GM13976 (cell line): ENCODE measurements at places on chromosomes 3 and 15.
A peak's percentile ranks its signal among the peaks of the same experiment; 100 is the strongest.

DNA sequence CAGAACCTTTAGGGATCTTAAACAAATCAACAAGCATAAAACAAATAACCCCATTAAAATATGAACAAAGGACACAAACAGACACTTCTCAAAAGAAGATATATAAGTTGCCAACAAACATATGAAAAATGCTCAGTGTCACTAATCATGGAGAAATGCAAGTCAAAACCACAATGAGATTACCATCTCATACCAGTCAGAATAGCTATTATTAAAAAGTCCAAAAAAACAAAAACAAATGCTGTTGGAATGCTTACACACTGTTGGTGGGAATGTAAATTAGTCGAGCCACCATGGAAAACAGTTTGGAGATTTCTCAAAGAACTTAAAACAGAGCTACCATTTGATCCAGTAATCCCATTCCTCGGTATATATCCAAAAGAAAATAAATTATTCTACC is 423.6 kb downstream of the OTOL1 start:
- no peak for DNase-seq

GRCh38 chr3:134901461-134901860 is 106.4 kb downstream of the EPHB1 start:
- DNase-seq, result no peak

GRCh38 chr15:77499087-77499760 is 78.5 kb downstream of the HMG20A start:
- no peak for DNase-seq

- no peak for DNase-seq
These were observed 369.1 kb upstream of the GRM7 start for GRCh38 chr3:6491768-6492167.

- no peak for DNase-seq
These were observed 13.2 kb upstream of the SLC7A14 start for GRCh38 chr3:170599091-170599490.

- no peak for DNase-seq
These were observed 20.5 kb downstream of the ATP8B4 start for GRCh38 chr15:50098545-50098944.

GRCh38 chr15:85034276-85034675 is 52.6 kb downstream of the PDE8A start:
- DNase-seq, result no peak

DNA sequence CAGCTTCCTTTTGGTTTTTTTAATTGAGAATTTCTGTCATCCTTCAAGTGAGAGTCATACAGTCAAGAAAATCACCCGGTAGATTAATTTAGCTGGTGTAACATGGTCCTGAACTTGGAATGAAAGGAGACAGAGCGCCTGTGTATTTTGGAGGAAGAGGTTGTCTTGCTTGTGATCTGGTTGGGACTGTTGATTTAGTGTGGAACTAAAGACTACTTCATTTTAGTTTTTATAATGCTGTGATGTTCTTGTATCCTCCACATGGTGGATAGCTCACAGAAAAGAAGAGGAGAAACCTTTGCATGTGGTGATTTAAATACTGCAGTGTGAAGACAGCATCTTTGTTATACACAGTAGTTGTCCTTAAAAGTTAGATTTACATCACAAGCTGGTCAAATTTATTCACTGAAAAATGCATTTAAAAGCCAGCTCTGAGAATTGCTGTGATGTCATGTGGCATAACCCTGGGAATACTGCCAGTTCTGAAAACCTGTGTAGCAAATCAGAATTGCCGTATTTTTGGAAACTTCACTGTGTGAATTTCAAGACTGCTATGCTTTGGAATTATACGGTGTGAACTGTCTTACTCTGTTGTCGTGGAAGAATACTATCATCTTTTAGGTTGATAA is 268.5 kb downstream of the PTPRG start:
- DNase-seq, result no peak

GRCh38 chr3:16173283-16174025 is 1.0 kb upstream of the GALNT15 start:
- DNase-seq, result peak; percentile 3

DNA sequence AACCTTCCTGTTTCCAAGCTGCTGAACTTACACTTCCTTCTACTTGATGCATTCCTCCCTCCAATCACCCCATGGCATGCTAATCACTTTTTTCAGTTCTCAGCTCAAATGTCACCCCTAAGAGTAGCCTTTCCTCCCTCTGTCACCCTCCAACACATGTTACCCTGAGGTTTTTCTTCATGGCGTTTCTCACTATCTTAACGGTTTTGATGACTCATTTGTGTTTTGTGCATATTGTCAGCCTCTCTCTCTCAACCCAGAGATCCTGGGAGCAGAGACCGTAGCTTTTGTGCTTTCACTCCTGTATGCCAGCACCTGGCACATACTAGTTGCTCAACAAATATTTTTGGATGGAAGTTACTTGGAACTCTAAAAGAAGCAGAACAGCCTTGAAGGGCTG is 24.5 kb downstream of the LRRC3B start:
- no peak for DNase-seq

GRCh38 chr3:183774631-183775030 is 50.7 kb downstream of the MAP6D1 start:
- DNase-seq, result no peak

- no peak for DNase-seq
These were observed 540.0 kb upstream of the ROBO1 start for GRCh38 chr3:80307844-80308243.

- no peak for DNase-seq
These were observed 10.0 kb upstream of the MANF start for GRCh38 chr3:51375136-51375535.

DNA sequence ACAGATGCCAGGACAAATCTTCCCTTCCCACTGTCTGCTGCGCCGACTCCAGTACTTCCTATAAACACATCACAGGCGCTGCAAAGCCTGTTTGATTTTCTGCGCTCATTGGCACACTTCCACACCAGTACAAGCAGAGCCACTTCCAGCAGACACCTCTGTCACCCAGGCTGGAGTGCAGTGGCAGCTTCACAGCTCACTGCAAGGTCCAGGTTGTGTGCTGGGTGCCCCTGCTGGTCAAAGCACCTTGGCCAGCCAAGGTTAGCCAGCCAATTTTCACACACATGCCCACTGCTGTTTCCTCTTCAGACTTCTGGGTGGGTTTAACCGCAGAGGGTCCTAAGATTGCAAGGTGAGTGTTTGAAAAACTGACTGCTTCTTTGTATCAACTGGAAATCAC is 4.9 kb downstream of the CHDH start:
- no peak for DNase-seq

GRCh38 chr3:150256318-150256717 is 151.8 kb upstream of the TSC22D2 start:
- no peak for DNase-seq

GRCh38 chr3:188546835-188547670 is 393.1 kb downstream of the LPP start:
- no peak for DNase-seq

GRCh38 chr3:44045476-44046275 is 196.0 kb upstream of the TOPAZ1 start:
- DNase-seq, result peak; percentile 74

GRCh38 chr15:39304931-39305728 is 275.7 kb upstream of the THBS1 start:
- no peak for DNase-seq

DNA sequence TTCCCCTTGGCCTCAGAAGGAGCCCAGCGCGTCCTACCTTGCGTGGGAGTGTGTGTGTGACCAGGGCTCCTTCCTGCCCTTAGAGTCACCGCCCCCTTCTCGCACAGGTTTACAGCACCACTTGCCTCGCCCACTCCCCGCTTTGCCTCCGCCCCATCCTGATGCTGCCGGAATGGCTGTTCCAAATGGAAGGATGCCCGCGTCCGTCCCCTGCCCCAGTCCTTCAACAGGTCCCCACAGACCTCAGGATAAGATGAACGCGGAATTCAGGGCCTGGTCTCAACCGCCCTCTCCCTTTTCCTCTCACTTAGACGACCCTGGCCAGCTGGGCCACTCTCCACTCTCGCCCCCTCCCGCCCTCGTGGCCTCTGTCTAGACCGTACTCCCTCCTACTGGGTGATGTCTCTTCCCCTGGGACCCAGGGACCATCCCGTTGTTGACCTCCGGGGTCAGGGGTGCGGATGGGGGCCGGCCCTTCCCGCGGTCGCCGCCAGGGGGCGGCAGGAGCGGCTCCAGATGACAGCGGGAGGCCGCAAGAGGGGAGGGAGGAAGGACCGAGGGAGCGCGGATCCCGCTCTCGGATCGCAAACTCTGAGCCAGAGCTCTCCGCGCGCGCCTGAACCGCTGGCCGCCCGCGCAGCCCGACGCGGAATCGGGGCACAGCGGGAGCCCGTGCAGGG is at the start of gene THSD4:
Gene THSD4 (plus strand): TSS at position 585 of the 680 bp plus-strand sequence.
- DNase-seq, result peak; percentile 92

GRCh38 chr3:33908250-33908851 is 109.9 kb downstream of the PDCD6IP start:
- no peak for DNase-seq

- DNase-seq, result no peak
These were observed 297.5 kb downstream of the NTRK3 start for GRCh38 chr15:87959080-87959479.

GRCh38 chr3:34837848-34838741 is 801.2 kb upstream of the ARPP21 start:
- DNase-seq, result no peak

DNA sequence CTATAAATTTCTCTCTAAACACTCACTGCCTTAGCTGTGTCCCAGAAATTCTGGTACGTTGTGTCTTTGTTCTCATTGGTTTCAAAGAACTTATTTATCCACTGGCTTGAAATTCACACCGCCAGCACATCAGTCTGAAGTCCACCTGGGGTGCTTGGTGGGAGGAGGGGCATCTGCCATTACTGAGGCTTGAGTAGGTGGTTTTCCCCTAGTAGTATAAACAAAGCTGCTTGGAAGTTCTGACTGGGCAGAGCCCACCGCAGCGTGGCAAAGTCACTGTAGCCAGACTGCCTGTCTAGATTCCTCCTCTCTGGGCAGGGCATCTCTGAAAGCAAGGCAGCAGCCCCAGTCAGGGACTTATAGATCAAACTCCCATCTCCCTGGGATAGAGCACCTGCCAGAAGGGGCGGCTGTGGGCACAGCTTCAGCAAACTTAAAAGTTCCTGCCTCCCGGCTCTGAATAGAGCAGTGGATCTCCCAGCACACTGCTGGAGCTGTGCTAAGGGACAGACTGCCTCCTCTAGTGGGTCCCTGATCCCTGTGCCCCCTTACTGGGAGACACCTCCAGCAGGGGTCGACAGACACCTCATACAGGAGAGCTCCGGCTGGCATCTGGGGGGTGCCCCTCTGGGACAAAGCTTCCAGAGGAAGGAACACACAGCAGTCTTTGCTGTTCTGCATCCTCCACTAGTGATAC is 114.1 kb downstream of the SUCLG2 start:
- no peak for DNase-seq

DNA sequence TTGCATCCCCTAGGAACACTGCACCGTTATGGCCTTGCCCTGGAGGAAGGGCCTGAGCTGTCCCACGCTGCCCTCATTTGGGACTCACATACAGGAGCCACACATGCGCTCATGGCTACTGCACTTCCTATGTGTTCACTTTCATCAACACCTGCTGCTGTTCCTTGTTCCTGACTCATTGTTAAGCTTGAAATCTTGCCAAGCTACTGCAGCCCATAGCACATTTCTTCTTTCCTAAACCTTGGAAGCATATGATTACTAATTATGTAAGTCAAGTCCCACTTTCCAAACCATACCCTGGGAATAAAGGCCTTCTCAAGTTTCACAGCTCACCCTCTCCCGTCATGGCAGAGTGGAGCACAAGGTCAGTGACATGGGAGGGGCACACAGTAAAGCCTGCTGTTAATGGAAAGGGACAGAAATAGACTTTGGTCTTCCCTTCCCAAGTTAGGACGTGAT is 307.9 kb downstream of the CLSTN2 start:
- no peak for DNase-seq

GRCh38 chr3:146732325-146732724 is 127.2 kb upstream of the PLSCR5 start:
- no peak for DNase-seq
